LoVo (cell line): ENCODE measurements at places on chromosomes 6 and 20.

DNA sequence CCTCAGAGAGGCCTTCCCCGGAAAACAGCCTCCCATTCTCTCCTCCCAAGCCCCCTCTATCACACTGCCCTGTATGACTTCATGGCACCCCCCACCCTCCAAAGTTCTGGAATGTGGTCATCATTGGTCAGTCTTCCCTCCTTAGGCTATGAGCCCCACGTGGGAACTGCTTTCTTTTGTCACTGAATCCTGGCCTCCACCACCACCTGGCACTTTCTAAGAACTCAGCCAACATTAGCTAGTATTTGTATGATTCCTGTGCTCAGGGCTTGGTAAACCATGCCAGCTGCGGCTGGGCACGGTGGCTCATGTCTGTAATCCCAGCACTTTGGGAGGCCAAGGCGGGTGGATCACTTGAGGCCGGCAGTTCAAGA, 8.4 kb upstream of the E2F1 start:
- no peak for DNase-seq

GRCh38 chr6:108145639-108146038, 20.2 kb upstream of the NR2E1 start:
- DNase-seq, result no peak

DNA sequence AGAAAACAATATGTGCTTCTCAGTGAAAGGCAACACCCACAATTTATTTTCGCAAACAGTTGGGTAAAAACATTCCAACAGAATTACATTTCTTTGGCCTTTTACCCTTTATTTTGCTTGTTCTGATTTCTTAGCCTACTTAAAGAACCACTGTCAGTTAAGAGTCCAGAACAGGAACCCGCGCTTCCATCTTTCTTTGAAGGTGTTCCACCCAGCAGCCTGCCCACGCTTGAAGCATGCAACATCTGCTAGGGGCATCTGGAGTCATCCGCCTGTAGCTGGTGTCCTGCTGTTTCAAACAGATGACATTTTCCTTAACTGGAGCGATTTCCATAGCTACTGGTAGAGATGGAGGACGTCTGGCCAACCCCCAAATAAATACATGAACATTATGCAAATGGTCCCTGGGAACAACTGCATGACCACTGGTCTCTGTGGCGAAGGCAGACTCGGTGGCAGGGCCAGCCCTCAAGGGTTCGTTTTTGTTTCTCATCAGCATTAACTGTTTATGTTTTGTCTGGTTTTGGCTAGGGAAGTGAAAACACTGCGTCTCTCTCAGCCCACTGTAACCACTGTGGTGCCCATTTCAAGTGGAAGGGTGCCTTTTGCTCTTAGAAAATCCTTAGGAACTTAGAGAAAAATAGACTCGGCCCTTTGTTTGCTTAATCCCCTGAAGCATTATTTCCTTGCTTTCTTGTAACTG, 51.6 kb downstream of the LAMA4 start:
- DNase-seq, result no peak

- DNase-seq, result no peak
Observed at GRCh38 chr20:5401277-5401875, 84.6 kb upstream of the PROKR2 start.

- no peak for DNase-seq
Observed at GRCh38 chr6:13934721-13935120, 10.0 kb downstream of the RNF182 start.

DNA sequence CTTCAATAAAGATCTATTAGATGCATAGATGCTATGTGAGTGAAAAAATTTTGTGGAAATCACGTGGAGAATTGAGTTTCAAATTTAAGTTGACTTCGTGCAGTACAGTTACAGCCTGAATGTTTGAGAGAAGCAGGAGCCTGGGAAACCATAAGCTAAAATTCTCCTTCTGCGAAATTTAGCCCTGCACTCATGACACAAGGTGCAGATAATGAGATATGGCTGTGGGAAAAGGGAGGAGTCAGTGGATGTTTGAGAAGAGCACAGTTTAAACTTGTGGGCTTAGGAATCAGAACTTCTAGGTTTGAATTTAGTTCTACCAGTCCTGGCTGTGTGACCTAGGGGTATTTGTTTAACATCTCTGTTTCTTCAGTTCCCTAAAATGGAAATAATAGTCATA, 32.1 kb upstream of the SIRPG start:
- no peak for DNase-seq

DNA sequence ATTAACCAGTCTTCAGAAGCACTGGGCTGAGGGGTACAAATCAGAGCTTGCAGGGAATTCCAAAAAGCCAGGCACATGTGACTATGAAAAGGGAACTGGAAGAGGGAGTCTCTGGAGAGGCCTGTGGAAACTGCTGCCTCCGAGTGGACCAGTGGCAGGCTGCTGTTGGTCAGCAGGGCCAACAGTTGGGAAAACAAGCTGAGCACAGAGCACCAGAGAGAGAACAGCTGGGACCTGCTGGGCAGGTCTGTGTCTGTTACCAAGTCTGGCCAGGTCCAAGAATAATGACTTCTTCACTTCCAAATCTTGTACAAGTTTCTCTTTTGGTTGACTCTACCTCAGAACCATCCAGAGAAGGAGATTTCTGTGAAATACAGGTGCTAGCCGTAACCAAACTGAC, 81.4 kb downstream of the LIN28B start:
- DNase-seq, result no peak

DNA sequence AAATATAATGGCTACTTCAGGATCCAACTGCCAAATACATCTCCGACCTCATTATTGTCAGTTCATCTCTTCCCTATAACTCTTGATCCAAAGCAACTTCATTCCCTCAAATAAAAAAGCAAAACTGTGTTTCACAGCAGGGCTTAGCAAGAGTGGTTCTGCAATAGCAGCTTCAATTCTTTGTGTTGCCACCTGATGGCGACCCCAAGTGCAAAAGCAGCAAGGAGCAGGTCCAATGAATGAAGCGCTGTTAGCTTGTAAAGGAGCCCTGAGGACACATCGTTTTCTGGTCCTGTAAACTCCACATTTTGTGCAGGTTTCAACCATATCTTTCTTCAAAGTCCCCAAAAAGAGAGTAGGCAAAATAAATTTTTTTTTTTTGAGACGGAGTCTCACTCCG, 19.6 kb downstream of the RTN4IP1 start:
- peak; percentile 4 for DNase-seq

DNA sequence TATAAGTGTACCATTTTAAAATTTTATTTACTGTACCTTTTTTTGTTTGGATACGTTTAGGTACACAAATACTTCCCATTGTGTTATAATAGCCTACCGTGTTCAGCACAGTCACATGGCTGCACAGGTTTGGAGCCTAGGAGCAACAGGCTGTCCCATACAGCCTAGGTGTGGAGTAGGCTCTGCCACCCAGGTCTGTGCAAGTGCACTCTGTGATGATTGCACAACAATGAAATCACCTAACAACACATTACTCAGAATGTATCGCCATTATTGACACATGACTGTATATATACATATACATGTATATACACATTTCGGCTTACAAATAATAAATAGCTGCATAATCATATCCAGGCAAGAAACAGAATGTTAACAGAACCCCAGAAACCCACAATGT, 15.4 kb downstream of the SERAC1 start:
- no peak for DNase-seq

DNA sequence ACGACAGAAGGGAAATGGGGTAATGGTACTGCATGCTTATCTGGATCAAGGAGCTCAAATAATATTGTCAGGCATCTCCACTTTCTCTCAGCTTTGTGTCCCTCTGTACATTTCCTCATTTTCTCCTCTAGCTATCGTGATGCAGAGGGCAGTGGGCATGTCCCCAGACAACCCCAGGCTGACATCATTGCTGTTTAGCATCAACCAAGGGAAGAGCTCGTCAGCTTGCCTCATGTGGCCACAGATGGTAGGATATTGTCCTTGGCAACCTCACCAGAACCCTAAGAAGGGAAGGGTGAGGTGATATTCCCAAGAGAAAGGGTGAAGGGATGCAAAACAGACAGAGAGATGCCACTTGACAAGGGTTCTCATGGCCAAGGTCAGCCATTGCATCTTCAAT, 58.3 kb downstream of the MAFB start:
- DNase-seq, result no peak

- DNase-seq, result no peak
Observed at GRCh38 chr6:39707962-39708683, 17.1 kb downstream of the KIF6 start.

- DNase-seq, result no peak
Observed at GRCh38 chr6:140979642-140980091, 1153.1 kb upstream of the GJE1 start.

- DNase-seq, result peak; percentile 26
Observed at GRCh38 chr6:112877134-112878100, 530.3 kb downstream of the RFPL4B start.

GRCh38 chr6:32882879-32883250, 28.9 kb downstream of the PSMB9 start:
- no peak for DNase-seq

- DNase-seq, result no peak
Observed at GRCh38 chr6:5208057-5208456, 52.7 kb downstream of the LYRM4 start.

DNA sequence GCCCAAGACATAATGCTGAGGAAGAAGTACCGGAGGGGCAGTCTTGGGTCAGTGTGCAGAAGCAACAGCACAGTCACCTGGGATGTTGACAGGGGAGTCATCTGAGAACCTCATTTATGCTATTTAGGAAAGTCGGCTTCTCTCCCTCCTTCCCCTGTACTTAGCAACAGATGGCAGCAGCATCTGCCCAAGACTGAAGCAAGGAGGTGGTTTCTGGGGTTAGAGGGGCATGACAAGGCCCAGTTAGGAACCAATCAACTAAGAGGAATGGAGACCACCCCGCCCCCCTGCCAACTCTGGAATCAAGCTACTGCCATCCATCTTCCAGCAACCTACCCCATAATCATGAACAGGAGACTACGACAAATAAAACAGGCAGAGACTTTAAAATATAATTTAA, 21.7 kb downstream of the RIPK1 start:
- DNase-seq, result no peak

DNA sequence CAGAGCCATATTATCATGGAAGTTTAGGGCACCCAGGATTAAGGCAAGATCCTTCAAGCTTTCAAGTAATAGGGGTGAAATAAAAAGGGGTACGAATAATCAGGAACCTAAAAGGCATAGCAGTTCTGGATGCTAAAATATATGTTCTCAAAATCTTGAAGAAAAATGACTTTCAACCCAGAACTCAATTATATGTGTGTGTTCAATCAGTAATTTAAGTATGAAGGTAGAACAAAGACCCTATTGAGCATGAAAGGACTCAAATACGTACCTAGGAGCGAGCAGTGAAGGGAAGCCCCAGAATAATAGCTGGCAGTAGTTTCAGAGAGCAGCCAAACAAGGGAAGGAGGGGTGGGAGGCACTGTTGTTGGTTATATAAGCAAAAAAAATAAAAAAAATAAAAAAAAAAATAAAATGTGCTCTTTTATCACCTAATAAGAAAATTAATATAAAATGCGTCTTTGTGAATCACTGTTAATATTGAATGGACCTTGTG, 45.4 kb downstream of the MYO6 start:
- DNase-seq, result no peak

- no peak for DNase-seq
Observed at GRCh38 chr20:61027218-61027617, 224.8 kb upstream of the CDH4 start.
